ENCODE measurements at places on chromosomes 5 and 9.

- DNase-seq = no peak
These were observed 4.7 kb upstream of the FOXB2 start for GRCh38 chr9:77014597-77015263.

GRCh38 chr5:132525299-132525724, 18.0 kb downstream of the IL5 start:
- DNase-seq = no peak

GRCh38 chr9:127809002-127809539, 6.4 kb downstream of the FPGS start:
- DNase-seq = no peak

GRCh38 chr5:80408484-80409366, 861 bp downstream of the ZFYVE16 start:
- peak; percentile 63 for DNase-seq

DNA sequence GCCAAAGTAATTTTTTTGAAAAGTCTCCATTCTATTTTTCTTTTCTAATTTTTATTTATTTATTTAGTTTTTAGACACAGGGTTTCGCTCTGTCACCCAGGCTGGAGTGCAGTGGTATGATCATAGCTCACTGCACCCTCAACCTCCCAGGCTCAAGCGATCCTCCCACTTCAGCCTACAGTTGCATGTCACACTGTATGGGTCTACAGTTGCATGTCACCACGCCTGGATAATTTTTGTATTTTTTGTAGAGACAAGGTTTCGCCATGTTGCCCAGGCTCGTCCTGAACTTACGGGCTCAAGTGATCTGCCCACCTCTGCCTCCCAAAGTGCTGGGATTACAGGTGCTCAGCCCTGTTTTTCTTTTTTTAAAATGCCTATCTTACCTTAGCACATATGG, 10.7 kb downstream of the FANCC start:
- DNase-seq = no peak

GRCh38 chr5:154118385-154118784, 72.1 kb upstream of the GALNT10 start:
- no peak for DNase-seq

- DNase-seq = no peak
These were observed 1180.4 kb downstream of the CDH9 start for GRCh38 chr5:25858019-25858418.

DNA sequence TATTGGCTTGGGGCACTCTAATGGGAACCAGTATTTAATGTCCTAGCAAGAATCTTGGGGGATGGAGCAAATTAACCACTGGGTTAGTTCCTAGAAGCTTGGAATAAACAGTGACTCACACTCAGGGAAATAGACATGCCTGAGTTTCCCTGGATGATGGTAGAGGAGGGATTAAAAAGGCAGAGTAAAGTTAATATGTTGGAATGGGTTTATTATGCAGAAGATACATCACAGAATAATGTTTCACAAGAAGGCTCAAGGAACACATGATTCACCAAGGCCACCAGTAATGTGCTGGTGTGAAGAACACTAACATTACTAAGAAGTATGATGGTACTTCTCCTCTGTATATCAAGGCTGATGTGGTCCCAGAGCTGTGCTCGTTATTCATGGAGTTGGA, 752.9 kb upstream of the SEMA6A start:
- no peak for DNase-seq

DNA sequence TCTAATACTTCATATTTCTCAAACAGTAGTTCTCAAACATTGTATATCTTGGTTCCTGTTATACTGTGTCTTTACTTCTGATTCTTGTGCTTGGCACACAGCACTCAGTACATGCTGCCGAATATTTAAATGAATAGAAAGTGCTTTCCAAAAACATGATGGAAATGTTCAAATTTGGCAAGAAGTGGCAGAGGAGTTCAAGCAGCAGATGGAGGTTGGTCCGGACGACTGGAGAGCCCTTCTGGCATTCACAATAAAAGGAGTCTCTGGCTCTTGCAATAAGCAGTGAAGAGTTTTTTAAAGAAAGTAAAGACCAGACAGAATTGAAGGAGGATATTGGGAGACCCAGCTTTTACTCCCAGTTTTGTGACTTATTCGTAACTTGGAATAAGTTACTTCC, 36.3 kb downstream of the TSTD2 start:
- no peak for DNase-seq

GRCh38 chr5:174773371-174773770, 49.0 kb downstream of the MSX2 start:
- DNase-seq = no peak

GRCh38 chr5:109516390-109516789, 106.6 kb upstream of the PJA2 start:
- peak; percentile 42 for DNase-seq

GRCh38 chr9:112844771-112845542, 45.7 kb downstream of the SLC46A2 start:
- peak; percentile 69 for DNase-seq

GRCh38 chr9:69155341-69156030, 18.6 kb upstream of the TJP2 start:
- no peak for DNase-seq
